NCI-H2081 treated with DMSO at 0.1 percent for 48 hours (cell line): ENCODE measurements at places on chromosomes 16 and 17.

DNA sequence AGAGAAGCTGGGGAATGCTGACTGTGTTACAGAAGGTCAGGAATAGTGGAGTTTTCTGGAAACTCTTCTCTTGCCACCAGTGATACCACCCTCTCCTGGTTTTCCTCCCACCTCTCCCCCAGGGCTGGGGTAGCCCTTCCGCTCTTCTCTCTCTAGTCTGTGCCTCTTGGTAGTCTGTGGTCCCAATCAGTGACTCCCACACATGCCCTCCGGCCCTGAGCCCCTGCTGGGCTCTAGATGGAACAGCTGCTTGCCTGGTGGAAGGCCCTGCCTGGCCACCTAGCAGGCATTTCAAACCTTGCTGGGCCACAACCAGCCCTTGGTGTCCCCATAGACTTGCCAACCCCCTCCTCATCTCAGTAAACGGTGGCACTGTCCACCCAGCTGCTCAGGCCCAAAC is 15.2 kb upstream of the MTSS2 start:
- no peak for DNase-seq

- no peak for DNase-seq
These were observed 144.7 kb downstream of the CDK5R1 start for GRCh38 chr17:32631341-32632096.

- DNase-seq = no peak
These were observed 265.9 kb downstream of the SLC39A11 start for GRCh38 chr17:72826602-72827001.

DNA sequence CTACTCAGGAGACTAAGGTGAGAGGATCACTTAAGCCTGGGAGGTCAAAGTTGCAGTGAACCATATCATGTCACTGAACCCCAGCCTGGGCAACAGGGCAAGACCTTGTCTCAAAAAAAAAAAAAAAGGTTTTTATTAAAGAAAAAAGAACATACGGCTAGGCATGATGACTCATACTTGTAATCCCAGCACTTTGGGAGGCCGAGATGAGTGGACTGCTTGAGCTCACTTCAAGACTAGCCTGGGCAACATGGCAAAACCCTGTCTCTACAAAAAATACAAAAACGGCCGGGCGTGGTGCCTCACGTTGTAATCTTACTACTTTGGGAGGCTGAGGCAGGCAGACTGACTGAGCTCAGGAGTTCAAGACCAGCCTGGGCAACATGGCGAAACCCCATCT is 38.4 kb downstream of the RANBP10 start:
- DNase-seq = no peak

DNA sequence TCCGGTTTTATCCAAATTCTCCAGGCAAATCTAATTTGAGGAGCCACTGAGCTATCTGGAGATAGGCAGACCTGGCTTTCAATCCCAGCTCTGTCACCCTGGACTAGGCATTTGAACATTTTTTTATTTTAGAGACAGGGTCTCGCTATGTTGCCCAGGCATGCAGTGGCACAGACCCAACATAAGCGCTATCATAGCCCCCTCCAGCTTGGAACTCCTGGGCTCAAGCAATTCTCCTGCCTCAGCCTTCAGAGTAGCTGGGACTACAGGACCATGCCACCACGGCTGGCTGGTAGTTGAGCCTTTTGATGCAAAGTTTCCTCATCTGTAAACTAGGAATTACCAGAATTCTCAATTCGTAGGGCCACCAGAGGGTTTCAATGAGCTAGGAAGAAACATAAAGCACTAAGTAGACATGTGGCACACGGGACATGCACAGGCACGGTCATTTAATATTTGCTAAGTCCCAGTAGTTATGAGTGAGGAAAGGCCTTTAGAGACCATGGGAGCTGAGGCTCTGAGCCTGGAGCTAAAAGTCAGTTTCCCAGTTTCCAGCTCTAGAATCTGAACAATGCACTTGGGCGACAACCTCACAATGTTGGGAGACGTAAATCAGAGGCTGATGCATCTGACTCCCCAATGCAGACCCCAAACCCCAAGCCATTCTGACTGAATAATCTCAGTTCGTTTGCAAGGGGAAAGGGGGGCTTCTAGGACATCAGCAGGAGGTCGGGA is 1.1 kb downstream of the ELOB start:
- no peak for DNase-seq

DNA sequence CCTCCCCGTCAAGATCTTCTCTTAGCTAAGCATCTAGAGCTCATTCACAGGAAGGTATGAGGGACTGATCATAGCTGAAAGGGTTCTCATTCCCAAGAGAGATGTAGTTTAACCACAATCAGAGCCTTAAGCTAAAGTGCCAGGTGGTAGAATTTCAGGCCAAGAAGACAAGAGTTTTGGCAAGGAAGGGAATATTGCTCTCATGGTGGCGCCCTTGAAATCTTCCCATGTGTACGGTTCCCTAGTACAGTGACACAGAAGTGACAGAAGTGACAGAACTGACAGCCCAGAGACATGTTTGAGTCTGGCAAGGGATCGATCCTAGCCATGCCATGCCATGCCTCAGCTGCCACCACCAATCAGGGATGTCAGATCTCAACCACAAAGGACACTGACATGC is 2.5 kb downstream of the GRIN2C start:
- no peak for DNase-seq

DNA sequence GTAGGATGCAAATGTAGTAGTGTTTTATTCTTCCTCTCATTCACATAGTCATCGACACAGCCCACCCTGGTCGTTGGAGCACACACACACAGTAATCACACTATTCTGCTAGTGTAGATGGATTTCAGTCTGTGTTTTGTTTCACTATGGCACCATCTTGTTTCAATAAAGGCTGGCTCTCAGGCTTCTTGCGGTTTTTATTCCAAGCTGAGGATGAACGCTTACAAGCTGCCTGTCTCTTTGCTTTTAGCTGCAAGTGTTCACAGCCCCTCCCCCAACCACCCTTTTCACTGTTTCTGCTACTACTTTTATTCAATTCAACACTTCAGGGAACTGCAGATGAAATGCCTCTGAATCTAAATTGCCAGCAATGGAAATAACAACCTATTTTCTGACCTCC is 140.9 kb upstream of the PMFBP1 start:
- DNase-seq = no peak

DNA sequence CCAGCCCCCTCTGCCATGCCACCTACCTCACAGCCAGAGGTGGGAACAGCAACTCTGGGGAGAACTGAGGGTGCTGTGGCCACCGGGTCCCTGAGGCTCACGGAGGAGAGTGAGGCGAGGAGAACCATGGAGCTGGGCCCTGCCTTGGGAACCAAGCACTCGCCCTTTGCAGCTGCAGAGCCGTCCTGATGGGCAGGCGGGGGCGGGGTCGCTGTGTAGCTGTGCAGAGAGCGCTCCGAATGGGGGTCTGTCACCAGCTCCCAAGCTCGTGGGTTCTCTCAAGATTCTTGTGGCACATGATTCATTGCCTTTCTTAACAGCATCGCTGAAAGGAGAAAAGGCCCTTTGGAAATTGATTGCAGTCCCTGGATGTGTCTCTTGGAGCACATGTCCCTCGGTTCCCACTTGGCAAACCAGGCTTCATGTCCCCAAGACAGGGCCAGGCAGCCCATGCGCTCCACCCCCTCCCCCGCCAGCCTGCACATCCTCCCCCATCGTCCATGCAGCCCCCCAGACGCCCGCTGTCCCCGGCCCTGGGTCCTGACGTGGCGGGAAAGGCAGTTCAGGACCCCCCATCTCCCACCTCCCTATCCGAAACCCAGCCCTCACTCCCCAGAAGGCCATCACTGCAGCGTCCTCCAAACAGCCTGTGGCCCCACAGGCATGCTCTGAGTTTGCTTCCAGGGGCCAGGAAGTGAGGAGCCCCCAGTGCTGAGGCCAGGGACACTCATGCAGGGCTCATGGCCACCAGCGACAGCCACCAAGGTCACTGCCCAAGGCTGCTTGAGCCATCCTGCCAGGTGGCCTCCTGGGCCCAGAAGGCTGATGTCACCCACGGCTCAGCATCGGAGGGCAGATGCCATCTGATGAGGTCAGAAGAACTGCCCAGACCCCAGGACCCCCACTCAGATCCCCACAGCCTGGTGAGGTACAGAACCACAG is 20.6 kb upstream of the CHMP6 start:
- no peak for DNase-seq

DNA sequence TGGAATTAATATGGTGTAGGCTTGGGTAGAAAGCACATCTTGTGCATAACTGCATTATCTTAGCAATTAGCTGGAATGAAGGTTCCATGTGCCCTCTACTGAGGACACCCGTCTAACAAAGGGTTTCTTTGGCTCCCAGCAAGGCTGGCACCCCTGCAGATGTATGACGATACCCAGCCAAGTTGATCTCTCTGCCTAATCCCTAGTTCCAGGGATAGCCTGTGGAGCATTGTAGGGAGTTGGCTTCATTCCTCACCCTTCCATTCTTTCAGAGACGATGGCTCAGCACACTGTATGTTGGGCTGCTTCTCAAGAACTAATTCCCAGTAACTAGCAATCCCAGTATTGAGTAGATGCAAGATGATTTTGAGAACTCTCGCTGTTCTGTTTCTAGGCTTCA is 182.5 kb downstream of the SNX29 start:
- no peak for DNase-seq
